ENCODE measurements at places on chromosomes 3 and 15.

DNA sequence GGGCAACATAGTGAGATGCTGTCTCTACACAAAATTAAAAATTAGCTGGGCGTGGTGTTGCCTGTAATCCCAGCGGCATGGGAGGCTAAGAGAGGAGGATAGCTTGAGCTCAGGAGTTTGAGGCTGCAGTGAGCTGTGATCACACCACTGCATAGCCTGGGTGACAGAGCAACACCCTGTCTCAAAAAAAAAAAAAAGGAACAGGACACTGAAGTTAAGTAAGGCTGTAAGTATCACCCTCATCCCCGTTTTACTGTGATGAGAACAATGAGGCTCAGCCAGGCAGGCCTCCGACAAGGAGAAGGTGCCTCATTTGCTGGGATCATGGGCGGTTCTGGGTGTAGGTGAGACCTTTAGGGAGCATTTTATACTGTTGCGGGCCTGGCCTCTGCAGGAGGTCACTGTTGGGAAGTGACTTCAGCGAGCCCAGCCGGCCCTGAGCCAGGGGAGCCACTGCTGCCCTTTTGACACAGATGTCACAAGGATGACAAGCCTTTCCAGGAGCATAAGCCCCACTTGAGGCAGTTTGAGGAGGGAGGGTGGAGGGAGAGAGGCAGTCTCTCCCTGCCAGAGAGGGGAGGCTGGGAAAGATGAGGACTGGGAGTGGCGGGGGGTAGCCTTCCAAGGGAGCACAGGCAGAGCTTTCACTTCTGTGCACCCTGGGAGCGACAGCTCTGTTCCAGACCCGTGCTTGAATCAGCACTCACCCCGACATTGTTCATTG is 30.8 kb downstream of the IRAK2 start:
- no peak for DNase-seq

DNA sequence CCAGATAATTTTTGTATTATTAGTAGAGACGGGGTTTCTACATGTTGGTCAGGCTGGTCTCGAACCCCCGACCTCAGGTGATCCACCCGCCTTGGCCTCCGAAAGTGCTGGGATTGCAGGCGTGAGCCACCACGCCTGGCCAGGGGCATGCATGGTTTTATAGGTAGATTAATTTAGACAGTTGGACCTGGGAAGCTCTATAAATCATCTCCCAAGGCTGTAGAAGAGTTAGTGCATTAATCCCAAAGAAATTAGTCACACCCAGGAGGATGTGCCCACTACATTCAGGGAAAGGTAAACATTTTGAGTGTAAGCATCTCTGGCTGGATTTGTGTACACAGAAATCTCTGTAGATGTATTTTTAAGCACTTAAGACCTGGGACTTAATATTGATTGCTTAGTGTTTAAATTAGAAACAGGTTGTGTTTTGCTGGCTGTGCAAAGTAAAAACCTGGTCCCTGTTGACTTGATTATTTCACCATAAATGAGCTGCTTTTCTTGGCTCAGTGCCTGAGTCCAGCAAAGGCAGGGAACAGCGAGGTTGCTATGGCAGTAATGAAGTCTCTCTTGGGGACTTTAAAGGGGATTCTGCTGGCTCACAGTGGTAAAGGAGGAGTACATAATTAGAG is 19.2 kb downstream of the EXOSC7 start:
- DNase-seq, result no peak

GRCh38 chr3:184598574-184598927 is 37.0 kb downstream of the EPHB3 start:
- no peak for DNase-seq

GRCh38 chr15:27561816-27562215 is 537.3 kb downstream of the OCA2 start:
- DNase-seq, result no peak

- no peak for DNase-seq
Observed at GRCh38 chr3:188231456-188231855, 77.5 kb downstream of the LPP start.
